ENCODE measurements at places on chromosomes 2 and 18. TPM values are rescaled to one million over a fixed set of nuclear protein-coding genes. Genes with fewer than 3 reads are reported as not detected.

The MBOAT2 gene
- total RNA-seq = 9.2 TPM

The CASP8 gene
- 129 TPM for total RNA-seq

The NCKAP5 gene
- total RNA-seq = under 0.01 TPM

The SERPINB4 gene
- not detected for total RNA-seq

The KYNU gene
- 35.9 TPM for total RNA-seq

The PRKAG3 gene
- total RNA-seq = not detected

The FAM124B gene
- total RNA-seq = 1.6 TPM

The ZNF892 gene
- total RNA-seq = 1.2 TPM

The HRH4 gene
- 0.42 TPM for total RNA-seq

The IKZF2 gene
- 12.6 TPM for total RNA-seq

The LYG2 gene
- not detected for total RNA-seq
